ENCODE measurements at places on chromosomes 3 and 15.

GRCh38 chr3:36211652-36211999 is 168.7 kb upstream of the STAC start:
- DNase-seq = no peak

- no peak for DNase-seq
Measured at GRCh38 chr3:43455233-43455632, 166.6 kb downstream of the ANO10 start.

GRCh38 chr3:157920822-157921700 is 185.2 kb downstream of the SHOX2 start:
- DNase-seq = no peak

GRCh38 chr15:67137951-67138848 is 72.8 kb downstream of the SMAD3 start:
- DNase-seq = no peak

DNA sequence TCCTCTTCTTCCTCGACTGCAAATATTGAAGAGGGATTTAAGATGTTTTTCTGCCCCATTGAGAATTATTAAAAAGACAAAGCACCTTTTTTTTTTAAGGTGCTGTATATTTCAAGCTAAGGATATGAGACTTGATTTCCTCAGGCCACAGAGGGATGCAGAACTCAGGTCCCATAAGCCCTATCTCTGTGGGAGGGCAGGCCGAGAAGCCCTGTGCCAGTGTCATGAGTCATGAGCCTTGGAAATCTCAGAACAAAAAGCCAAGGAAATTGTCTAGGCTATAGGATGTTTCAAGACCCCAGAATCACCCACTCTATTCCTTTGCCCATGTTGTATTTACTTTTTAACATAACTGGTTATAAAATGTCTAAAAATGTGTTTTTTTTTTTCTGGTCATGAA is 7.3 kb downstream of the ESYT3 start:
- no peak for DNase-seq

DNA sequence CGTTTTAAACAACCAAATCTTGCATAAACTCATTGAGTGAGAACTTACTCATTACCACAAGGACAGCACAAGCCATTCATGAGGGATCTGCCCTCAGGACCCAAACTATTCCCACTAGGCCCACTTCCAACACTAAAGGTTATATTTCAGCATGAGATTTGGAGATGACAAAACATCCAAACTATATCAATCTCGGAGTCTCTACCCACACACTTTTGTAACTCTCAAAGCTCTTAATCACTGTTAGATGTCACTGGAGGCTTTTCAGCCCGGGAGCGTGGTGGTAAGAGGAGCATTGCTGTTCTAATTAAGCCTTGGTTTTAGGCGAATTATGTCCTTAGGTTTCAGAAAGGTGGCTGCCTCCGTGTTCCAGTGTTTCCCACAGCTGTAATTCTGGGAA is 86.3 kb downstream of the CNTN6 start:
- DNase-seq = no peak

GRCh38 chr3:64739971-64740631 is 52.3 kb upstream of the ADAMTS9 start:
- DNase-seq = no peak

- DNase-seq = no peak
Measured at GRCh38 chr3:13708871-13709595, 160.1 kb downstream of the FBLN2 start.

GRCh38 chr3:141561426-141562034 is 74.7 kb downstream of the RASA2 start:
- DNase-seq = no peak

GRCh38 chr3:36227980-36228379 is 152.3 kb upstream of the STAC start:
- no peak for DNase-seq

DNA sequence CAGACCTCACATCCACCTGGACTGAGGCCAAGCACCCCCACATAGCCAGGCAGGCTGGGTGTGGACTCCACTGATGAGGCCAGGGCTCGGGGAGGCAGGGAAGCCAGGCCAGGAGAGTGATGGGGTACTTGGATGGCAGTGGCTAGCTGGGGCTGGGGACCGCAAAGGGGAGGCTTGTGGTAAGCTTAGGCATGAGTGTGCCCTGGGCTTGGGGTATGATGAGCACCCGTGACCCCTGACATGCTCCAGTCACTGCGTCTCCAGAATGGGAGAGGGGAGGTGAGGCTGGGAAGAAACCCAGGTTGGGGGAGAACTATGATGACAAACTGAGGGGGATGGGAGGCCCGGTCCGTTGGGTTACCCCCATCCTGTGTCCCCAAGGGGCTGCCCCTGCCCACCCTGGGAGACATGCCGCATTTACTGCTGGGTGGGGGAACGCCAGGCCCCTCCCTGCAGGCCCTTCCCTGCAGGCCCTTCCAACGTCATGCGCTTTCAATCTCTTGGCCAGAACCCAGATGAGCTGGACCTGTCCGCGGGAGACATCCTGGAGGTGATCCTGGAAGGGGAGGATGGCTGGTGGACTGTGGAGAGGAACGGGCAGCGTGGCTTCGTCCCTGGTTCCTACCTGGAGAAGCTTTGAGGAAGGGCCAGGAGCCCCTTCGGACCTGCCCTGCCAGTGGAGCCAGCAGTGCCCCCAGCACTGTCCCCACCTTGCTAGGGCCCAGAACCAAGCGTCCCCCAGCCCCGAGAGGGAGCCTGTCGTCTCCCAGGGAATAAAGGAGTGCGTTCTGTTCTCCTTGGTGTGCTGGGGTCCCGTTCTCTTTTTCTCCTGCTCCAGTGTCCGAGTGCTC is 34.1 kb downstream of the TSPAN3 start:
- DNase-seq = no peak

DNA sequence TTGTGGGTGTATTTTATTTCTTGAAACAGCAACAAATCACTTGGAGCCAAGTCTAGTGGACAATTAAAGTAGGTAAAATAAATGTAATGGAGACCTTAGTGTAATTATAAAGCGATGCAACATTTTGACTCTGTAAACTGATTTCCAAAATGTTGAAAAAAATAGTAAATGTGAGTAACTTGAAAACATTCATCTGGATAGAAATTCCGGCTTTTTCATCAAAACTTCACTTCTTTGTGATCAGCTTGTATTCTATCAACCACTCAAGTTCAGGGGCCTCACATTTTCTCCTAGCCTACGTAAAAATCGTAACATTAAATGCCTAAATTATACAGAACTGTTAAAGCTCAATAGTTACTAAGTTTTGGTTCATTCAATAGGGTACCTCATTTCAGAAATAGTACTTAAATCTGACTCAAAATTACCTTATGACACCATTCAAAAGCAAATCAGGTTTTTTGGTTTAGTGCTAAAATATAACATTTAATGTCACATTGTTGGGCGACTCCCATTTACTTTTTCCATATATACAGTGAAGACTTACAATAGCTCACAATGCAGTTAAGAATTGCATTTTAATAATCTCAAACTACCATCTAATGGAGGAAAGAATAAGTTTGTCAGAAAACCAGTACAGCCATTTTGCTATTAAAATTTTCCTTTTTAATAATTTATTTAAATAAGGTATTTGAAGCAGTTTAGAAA is 12.7 kb downstream of the CCNL1 start:
- no peak for DNase-seq

GRCh38 chr3:55252921-55253320 is 234.2 kb downstream of the WNT5A start:
- DNase-seq = no peak

DNA sequence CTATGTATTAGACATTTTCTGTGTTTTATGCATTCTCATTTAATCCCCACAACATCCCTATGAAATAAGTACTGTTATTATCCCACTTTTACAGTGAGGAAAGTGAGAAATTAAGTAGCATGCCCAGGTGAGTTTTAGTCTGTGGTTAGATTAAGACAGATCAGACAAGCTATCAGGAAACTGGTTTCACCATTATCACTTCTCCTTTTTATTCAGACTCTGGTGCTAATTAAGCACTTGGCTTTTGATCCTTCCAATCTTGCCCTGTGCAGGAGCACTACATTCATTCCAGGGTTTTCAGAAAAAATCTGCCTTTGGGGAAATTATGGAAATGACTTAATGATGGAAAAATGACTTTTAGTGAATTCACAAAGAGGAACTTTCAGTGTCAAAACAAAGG is 115.2 kb downstream of the TMEM108 start:
- no peak for DNase-seq

DNA sequence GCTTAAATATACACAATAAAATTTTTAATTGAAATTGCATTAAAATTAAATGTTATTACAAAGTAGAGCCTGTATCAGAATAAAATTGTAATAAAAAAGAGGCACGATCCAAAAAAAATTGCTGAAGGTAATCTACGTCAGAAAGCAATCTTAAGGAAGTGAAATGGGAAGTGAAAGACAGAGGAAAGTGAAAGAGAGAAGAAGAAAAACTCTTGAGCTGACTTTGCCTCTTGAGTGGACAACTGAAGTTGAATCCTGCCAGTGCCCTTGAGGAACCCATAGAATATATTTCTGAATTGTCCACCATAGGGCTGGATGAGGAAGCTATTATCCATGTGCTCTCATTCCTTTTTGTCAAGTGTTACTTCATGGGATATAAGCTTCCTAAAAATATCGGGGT is 285.1 kb upstream of the STAC start:
- DNase-seq = no peak

DNA sequence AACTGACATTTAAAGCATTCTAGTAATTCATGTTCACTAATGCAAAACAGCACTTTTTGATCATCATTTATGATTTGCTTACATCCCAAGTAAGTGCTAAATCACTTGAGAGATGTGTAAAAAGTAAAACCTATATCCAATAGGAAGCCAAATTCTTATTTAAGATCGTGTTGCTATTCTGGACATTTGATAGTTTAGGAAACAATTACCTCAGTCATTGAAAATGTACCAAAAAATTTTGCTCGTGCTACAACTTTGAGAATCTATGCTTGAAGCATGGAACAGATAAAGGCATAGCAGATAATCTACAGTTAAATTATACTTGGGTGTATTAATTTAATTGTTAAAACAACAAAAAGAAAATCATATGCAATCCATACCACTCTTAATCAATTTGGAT is 571.6 kb upstream of the NR2F2 start:
- no peak for DNase-seq

GRCh38 chr3:39387411-39387975 is 4.3 kb downstream of the SLC25A38 start:
- DNase-seq = no peak

- DNase-seq = no peak
Measured at GRCh38 chr3:9130345-9131305, 118.8 kb downstream of the SRGAP3 start.

GRCh38 chr3:123552768-123553167 is 32.1 kb downstream of the HACD2 start:
- no peak for DNase-seq

DNA sequence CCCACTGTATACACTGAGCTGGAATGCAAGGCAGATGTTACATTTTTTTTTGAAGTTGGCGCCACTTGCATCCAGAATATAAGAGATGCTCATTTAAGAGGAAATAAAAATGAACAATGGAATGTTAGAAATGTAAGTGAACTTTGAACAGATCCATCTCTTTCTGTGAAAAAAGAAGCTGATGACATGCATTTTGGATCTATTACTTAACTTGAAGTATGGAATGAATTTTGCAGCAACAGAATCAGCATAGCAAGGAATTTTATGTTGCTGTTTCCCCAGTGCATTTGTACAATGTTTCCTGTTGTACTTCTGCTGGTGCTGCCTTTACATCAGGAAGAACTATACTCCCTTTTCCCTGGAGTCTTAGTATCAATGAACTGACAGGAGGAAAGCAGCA is 178.2 kb downstream of the LSAMP start:
- no peak for DNase-seq

GRCh38 chr3:99971761-99972160 is 142.5 kb downstream of the FILIP1L start:
- no peak for DNase-seq

GRCh38 chr3:11826628-11827265 is 19.9 kb downstream of the TAMM41 start:
- DNase-seq = no peak

DNA sequence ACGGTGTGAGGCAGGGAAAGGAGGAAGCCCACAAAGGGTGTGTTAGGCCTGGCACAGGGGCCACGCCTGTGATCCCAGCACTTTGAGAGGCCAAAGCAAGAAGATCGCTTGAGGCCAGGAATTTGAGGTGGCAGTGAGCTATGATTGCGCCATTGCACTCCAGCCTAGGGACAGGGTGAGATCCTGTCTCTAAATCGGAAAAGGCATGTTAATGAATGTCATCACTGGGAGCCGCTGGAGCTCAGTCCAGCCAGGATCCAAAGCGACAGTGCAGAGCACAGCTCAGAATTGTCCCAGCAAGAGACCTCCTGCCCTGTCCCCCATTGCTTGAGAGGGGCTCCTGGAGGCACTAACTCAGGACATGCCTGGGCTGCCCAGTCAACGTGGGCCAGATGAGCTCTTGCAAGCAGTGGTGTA is 15.0 kb upstream of the FBLN2 start:
- no peak for DNase-seq

DNA sequence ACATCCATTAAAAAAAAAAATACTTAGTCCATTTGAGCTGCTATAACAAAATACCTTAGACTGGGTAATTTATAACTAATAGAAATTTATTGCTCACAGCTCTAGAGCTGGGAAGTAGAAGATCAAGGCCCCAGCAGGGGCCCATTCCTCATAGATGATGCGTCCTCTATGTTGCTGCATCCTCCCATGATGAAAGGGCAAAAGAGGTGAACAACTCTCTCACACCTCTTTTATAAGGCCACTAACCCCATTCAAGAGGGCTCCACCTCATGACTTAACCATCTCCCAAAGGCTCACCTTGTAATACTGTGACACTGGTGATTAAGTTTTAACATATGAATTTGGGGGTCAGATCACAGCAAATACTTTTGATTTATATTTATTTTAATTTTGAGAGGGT is 3.0 kb upstream of the TLNRD1 start:
- DNase-seq = no peak

- DNase-seq = no peak
Measured at GRCh38 chr3:68287101-68287500, 632.7 kb upstream of the SUCLG2 start.

DNA sequence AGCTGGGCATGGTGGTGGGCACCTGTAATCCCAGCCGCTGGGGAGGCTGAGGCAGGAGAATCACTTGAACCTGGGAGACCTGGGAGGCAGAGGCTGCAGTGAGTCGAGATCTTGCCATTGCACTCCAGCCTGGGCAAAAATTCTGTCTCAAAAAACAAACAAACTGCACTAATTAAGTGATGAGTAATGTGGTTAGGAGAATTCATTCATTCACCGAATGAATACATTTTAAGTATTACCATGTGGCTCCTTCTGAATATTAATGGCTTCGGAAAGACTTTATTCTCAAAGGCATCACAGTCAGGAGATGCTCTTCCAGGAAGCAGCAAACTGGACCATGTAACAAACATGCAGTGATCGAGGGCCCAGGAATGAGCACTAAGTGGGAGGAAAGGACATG is 23.6 kb downstream of the SPTSSB start:
- no peak for DNase-seq

GRCh38 chr3:157069406-157069805 is 90.5 kb downstream of the CCNL1 start:
- DNase-seq = no peak

GRCh38 chr3:189967254-189967865 is 153.3 kb downstream of the P3H2 start:
- DNase-seq = no peak

GRCh38 chr15:87732976-87733375 is 523.6 kb downstream of the NTRK3 start:
- no peak for DNase-seq

GRCh38 chr15:61115679-61116078 is 113.4 kb downstream of the RORA start:
- DNase-seq = no peak

GRCh38 chr3:63032881-63033280 is 157.7 kb upstream of the CADPS start:
- no peak for DNase-seq
